ENCODE measurements at places on chromosomes 7 and 10.

GRCh38 chr7:120218712-120219111 lies 54.3 kb upstream of the KCND2 start:
- no peak for DNase-seq

- no peak for DNase-seq
These were observed 166.3 kb downstream of the RNLS start for GRCh38 chr10:88416801-88417200.

GRCh38 chr10:95404864-95405263 lies 114.1 kb upstream of the PDLIM1 start:
- no peak for DNase-seq

GRCh38 chr7:98518159-98518947 lies 98.7 kb upstream of the NPTX2 start:
- no peak for DNase-seq

GRCh38 chr10:18760836-18761235 lies 101.6 kb downstream of the ARL5B start:
- DNase-seq = no peak

- no peak for DNase-seq
These were observed 54.6 kb downstream of the HTR5A start for GRCh38 chr7:155124706-155125105.

All from NCI-H2081 (cell line).